Ammon's horn (tissue), 1 donor: ENCODE measurements at places on chromosomes 11 and 22.

DNA sequence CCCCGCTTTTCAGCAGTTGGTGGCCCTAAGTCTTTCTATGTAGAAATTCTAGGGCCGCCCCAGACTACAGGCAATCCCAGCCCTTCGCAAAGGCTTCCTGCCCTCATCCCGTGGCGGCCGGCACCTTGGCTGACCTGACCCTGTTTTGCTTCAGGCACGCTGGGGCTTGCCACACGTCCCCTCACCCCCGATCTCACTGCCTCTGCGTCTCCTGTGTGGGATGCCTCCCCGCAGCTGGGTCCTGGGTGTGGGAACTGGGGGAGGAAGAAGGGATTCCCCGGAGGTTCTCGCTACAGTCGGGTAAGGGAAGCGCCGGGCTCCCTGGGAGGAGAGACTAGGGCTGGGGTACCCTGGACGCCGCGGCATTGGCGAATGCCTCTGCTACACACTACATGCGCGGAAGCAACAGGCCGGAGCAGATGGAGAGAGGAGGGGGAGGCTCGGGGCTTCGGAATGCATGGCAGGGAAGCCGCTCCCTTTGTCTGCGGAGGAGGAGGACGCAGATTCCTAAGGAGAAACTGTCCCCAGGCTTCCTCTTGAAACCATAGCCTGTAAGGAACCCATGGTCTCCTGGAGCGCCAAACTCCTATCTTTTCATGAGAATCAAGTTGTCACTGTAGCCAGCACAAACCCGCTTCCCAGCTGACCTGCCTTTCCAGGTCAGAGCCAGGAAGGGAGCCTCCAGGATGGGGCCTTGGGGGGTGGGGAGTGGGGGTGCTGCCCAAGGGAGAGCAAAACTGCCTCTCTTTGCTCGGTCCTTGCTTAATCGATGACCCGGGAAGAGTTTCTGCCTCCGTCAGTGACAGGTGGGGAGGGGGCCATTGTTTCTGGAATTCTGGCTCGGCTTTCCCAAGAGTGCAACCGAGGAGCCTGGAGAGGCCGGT is 1.4 kb downstream of the DTX4 start:
- peak; percentile 60 for DNase-seq

DNA sequence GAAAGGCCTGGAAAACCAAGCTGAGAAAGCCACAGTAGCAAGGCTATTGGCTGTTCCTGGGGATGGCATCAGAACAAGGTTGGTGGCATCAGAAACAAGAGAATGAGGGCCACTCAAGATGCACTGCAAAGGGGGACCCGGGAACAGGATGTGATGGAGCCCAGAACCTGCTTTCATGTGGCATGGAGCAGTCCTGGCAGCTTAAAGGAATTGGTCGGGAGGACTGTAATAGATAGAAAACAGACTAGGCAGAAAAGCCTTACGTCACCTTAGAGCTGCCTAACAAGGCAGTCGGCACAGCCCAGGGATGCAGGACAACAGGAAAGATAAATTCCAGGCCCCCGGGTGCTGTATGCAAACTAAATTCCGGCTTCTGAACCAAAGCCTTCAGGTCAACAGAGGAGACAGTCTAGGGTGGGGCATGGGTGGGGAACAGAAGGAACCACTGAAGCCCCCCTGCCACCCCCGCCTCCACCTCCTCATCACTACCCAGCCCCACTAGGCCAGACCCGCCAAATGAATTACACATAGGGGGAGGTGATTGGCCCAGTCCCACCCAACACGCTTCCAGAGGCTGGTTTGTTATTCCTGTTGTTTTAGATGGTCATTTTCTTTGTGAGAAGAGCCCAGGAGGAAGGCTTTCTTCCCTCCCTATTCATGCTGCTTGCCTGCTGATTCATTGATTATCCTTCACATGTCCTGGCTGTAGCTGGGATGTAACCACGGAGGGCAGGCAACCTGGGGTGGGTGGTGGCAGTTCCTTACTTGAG is 25.7 kb upstream of the LRRC55 start:
- no peak for DNase-seq

DNA sequence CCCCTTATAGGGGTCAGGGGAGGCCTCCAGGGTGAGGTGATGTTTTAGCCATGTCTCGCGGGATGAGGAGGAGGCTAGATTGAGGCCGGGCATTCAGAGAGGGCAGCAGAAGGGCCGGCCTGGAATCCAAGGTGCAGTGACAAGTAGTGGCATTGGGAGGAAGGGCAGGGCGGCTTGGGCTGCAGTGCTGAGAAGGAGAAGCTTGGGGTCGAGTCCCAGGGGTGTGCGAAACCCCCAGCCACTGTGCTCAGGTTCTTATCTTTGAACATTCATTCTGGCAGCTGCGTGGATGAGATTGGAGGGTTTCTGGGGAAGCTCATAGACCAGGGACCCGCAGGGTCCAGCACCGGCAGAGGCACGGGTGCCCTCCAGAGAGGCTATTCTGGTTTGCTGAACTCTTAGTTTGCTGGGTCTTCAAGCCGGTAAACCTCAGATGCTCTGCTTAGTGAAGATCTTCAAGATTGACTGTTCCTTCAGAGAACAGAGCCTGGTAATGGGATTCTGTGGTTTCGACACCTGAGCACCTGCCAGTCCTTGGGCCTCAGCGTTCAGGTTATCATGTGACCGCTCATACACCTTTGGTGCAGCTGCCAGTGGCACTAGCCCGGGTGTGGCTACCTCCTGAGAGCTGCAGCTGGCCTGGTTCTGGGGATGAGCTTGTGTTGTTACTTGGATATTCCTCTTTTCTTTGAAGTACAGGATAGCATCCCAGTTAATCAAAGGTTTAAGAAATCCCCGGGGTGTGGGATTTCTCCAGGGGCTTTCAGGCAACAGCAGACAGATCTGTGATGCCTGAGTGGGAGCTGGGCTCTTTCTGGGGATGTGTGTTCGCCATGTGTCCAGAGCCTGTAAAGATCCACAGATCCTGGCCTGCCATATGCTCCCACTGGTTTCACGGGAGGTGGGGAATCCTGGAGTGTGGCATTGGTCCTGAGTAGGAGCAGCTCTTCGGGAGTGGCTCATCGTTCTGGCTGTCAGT is 152.8 kb downstream of the TBC1D22A start:
- DNase-seq = no peak

DNA sequence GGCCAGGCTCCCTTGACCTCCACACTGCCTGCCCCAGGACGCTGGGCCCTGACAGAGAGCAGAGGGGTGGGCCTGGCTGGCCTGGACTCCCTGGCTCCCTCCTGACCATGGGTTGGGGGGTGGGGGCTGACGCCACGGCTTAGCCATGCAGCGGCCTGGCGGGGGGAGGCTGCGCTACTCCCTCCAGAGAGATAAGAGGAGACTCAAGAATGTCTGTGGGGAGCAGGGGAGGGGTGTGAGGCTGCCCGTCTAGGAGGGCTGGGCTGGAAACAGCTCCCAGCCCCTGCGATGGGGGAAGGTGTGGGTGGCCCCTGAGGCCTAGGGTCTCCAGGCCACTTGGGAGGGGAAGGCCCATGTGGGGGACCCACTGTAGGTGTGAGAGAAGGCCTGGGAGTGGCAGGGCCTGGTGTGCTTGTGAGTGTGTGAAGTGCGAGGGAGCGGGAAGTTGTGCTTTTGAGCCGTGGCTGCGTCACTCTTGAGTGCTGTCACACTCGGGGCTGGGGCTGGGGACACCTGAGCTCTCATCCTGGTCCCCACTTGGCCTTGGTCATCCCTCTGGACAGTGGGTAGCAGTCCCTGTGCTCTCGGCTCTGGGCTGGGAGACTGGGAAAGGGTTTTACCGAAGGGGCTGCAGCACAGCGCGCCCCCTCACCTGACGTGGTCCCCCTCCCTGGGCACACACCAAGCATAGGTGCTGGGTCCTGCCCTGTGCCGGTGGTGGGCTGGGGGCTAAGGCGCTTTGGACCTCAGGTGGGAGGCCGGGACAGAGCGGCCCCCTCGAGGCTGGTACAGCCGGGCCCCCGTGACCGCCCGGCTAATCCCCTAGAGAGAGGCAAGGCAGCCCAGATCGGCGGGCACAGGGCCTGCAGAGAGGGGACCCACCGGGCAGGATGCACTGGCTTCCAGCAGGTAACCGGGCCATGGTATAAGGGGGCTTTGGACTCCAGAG is 2.4 kb downstream of the MYRF start:
- no peak for DNase-seq
